ENCODE measurements at places on chromosomes 1 and 21.

GRCh38 chr1:54121482-54122134 is 31.2 kb downstream of the CDCP2 start:
- DNase-seq = peak; percentile 39

GRCh38 chr1:150005606-150006005 is 4.9 kb downstream of the OTUD7B start:
- DNase-seq = no peak

DNA sequence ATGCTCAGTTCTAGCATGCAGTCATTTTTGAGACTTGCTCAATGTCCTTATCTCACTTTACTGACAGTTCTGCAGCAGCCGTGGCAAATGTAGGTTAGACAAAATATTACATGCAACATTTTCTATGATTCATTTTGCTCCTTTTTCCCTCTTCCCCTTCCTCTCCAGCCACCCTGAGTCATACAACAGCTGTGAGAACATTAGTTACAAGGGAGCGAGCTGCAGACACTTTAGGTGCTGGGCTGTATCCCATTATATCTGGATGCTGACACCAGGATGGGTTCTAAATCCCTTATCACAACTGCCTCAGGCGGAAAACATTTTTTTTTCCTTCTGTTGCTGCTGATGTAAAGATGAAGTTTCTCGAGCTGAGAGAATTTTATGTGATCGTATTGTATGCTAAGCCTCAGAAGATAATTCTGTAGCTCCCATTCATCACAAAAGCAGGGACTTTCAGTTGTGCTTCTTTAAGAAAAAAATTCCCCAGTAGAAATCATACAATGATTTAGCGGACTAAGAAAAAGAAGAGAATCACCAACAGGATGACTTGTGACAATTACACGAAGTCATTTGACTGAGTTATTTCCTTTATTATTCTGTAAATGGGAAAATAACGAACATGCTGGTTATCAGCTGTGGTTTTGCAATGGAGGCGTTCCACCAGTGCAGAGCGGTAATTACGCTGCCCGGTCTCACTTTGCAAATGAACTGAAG is 345.0 kb downstream of the DISC1 start:
- peak; percentile 69 for DNase-seq

DNA sequence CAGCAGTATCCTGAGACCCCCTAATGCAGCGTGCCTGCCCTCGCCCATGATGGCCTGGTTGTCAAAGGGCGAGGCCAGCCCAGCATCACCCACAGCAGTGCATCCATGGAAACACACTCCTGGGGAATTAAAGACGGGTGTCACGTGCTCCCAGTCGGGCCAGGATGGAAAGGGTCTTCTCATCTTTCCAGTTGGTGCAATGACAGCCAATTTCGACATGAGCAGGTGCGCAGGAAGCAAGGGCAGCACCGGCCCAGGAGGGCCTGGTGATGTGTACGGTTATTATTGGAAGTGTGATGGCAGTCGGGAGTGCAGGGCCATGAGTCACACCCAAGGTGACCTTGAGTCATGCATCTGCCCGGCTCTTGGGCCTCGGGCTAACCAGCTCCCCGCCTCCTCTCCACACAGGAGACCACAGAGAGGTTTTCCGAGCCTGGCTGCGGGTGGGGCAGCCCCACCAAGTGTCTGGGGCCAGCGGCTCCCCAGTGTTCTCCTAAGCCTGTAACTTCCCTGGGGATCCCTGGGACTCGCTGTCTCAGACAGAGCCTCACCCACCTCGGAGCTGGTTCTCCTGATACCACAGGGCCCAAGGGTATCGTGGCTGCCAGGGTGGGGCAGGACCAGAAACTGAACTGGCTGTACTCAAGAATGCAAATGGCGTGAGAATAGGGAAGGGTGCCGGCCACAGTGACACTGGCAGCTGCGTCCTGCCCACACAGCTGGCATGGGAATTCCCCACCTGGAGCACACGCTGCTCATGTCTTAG is 119.8 kb downstream of the SIK1 start:
- peak; percentile 51 for DNase-seq

DNA sequence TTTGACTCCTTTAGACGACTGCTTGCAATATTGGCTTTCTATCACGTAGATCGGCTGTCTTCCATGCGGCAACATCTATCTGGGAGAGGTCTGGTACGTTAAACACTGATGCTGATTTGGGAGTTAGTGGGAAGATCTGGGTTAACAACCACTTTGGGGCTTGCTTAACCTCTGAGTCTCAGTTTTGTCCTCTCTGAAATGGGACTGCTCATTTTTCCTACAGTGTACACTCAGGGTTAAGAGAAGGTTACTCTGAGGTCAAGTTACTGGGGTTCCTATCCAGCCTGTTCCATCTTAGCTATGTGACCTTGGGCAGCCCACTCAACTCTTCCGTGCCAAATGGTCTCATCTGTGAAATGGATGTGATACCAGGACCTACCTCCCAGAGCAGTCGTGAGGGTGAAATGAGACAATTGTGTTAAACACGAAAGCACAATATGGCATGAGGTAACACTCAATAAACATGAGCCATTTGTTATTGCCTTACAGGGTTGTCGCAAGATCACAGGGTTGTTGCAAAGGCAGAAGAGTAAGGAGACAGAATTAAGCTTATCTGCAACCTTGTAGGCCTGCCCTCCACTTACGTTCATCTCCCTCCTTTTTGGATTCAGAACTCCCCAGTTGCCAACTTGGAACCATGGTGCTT is 5.6 kb downstream of the ABCA4 start:
- no peak for DNase-seq

DNA sequence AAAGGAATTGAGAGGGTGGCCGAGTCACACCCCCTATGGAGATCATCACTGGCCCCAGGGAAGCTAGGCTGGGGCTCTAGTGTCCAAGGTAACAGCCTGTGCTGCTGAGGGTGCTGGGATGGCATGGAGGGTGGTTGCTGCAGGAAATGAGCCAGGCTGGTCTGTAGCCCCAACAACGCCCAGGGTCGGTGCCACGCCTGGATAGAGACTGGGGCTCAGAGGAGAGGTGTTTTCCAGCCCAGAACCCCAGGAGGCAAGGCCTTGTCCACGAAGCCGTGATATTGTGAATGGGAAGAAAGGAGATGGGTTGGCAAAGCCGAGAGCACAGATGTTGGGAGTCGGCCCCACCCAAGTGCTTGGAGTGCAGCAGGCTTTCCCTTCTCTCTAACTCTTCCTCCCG is 68.9 kb upstream of the ACTRT2 start:
- DNase-seq = no peak

DNA sequence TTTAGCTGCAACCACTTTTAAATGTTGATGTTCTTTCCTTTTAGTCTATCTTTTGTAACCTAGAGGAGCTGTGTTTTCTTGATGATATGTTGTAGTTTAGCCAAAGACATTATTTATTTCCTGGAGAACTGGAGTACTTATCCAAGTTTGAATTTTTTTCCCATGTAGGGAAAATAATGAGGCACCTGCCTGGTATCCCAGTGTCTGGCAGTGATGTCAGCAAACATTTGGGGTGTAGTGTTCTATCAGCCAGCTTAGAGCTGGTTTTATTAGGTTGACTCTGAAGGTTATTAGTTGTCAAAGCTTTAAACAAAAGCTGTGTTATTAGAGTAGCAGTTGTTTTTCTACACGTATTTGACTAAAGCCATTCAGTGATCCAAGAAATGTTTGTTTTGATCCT is 3.2 kb downstream of the CTPS1 start:
- no peak for DNase-seq

- no peak for DNase-seq
Measured at GRCh38 chr1:192491804-192492554, 83.6 kb upstream of the RGS1 start.

Measured in inflammatory macrophage treated with lipopolysaccharide for 1 hour (primary cell).